NCI-H1417 (cell line): ENCODE measurements at places on chromosomes 5 and 9.
A peak's percentile ranks its signal among the peaks of the same experiment; 100 is the strongest.

DNA sequence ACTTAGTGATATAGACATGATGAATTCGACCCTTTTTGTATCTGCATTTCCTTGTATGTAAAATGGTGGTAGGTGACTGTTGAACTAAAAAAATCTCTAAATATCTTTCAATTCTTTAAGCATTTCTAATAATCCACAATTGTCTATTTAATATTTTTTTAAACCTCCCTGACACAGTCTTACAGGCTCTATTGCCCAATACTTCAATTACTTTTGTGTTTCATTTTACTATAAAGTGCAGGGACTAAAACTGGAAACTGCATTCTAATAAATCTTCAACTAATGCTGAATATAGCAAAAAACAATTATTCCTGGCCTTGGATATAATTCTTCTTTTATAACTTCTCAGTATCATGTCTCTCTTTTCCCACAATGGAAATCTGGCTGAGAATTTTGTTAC, 202.7 kb upstream of the PIK3R1 start:
- DNase-seq: no peak

GRCh38 chr5:39270225-39270848, 51.0 kb upstream of the FYB1 start:
- DNase-seq: no peak

GRCh38 chr9:121707477-121708424, 56.3 kb downstream of the DAB2IP start:
- DNase-seq: peak; percentile 63

- no peak for DNase-seq
These were observed 42.2 kb upstream of the RIOK2 start for GRCh38 chr5:97225222-97225621.

DNA sequence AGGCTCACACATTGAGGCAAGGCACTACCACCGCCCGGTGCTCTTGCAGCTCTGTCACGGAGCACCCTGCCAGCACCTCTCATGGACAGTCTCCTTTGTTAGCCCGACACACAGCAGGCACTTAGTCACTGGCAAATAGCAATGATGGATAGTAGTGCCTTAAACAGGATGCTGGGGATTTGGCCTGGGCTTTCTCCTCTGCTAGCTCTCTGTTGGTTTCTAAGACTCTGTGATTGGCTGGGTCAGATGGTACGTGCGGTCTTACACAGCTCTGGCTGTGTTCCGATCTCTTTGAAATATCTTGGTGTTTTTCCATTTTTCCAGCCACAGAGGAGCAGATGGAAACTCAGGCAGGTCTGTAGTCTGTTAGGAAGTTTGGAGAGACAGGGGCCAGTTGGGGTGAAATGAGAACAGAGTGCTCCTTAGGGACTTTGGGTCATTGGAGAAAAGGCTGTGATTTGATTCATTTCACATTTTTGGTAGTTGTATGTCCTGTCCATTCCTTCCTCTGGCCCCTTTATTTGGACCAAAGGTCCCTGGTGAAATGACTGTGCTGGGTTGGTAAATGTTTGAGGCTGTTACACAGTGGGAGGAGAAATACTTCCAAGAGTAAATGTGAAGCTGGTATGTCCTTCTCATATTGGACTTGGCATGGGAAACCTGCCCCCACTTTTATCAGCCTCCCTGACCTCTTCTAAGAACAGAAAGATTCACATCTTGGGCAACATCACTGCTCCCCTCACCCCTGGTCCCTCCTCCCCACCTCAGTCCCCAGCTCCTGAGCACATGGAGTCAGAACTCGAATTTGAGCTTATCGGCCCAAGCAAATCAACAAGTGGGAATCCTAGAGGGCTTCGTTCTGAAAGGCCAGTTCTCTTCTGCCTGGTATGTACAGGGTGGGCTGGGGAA, 3.4 kb downstream of the SMIM3 start:
- no peak for DNase-seq

GRCh38 chr9:134396825-134397224, 70.6 kb downstream of the RXRA start:
- no peak for DNase-seq

DNA sequence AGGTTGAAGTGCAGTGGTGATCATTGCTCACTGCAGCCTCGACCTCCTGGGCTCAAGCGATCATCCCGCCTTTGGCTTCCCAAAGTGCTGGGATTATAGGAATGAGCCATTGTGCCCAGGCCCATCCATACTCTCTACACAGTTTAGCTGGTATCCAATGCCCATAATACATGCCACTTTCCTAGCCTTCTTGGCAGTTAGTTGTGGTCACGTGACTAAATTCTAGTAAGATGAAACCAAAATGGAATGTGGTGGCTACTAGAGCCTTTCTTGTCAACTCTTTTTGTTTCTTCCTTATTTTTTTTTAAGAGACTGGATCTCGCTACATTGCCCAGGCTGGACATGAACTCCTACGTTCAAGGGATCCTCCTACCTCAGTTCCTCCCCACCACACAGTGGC, 15.3 kb upstream of the KIF27 start:
- DNase-seq: no peak

- no peak for DNase-seq
These were observed 102.0 kb downstream of the LPAR1 start for GRCh38 chr9:110936237-110936636.

DNA sequence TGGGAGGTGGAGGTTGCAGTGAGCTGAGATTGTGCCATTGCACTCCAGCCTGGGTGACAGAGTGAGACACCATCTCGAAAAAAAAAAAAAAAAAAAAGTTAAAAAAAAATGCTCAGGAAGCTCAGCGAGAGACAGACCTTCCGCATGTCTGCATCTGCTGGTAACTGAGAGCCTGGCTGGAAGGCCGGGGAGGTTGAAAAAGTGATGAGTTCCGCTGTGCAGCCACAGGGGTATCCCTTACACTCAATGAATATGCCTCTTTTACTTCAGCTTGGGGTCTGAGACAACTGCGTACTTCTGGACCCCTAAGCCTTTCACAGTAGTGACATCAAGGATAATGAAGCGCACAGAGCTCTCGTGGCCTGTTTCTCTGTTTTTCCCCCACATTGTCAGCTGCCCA, 179.9 kb upstream of the KLF4 start:
- DNase-seq: no peak

DNA sequence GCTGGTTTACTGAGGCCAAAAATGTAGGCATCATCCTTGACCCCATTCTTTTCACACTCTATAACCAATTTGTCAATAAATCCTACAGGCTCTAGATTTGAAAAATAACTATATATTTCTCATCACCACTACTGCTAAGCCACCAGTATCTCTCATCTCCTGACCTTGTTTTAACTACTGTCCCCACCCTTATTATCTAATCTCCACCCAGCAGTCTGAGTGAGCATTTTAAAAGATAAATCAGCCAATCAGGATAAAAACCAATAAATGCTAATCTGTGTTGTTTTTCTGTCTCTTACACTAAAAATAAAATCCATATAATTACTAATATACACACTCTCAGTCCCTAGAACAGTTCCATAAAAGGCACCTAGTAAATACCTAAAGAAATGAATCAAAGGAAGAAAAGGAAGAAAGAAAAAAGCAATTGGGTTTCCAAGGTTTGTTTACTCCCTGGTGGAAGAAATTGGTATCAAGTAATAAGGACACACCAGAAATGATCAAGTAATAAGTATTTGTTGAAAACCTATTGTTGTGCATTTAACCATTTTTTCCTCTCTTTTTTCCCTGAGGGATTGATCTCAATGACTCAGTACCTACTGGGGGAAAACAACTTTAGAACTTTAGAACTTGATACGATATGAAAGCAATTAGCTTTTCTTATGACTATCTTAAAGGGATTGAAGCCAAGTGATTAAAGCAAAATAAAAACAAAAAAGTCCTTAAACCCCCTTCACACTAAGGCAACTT, 19.3 kb downstream of the MRPS27 start:
- no peak for DNase-seq

DNA sequence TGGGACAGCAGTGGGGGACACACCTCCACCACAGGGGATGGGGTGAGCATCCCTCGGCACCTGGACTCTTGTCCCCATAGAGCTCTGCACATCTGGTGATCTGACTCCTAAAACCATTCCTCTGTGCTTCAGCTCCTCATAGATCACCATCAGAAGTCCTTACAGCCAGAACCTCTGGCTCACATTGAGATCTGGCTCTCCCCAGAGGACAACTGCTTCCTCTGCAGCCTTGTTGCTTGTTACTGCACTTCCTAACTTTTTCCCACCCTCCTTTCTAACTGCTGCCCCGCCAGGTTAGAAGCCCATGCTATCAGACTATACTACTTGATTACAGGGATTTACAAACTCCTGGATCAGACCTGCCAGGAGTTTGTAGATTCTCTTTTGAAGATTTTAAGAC, 64.5 kb downstream of the ARSB start:
- DNase-seq: no peak

DNA sequence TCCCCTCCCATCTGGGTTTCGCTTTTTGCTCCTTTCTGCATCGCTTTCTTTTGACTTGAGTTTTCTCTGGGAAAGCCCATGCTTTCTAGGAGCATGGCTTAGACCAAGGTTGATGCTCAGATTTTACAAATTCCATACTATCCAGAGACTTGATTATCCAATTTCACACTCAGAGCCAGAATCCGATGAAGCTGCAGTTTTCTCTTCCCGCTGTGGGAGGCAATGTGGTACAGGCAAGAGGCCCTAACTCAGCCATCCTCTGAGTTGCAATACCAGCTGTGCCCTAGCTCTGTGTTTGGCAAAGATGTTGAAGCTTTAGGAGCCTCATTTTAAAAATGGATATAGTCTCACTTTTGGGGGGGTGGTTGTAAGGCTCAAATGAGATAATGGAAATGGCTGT, 85.1 kb downstream of the BRINP1 start:
- no peak for DNase-seq

GRCh38 chr9:109213285-109214121, 46.5 kb upstream of the FRRS1L start:
- DNase-seq: peak; percentile 12

DNA sequence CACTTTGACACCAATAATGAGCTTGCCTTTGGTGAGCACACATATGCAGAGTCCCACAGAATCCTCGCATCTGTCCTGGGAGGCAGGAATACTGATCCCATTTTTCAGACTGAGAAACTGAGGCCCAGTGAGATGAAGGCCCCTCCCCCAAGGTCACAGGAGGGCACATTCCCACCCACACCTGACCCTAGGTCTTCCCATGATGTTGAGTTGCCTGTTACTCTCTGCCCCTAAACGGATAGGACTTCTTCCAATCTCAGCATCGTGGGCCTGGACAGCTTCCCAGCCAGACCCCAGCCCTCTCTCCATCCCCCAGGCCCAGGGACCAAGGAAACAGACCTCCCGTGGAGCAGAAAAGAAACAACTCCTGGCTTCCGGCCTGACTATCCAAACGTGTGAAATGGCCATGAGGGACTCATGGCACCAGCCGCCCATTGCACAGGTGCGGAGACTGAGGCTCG, 877 bp downstream of the SH3GLB2 start:
- DNase-seq: no peak

- no peak for DNase-seq
These were observed 93.4 kb downstream of the KCNIP1 start for GRCh38 chr5:170597109-170597751.

DNA sequence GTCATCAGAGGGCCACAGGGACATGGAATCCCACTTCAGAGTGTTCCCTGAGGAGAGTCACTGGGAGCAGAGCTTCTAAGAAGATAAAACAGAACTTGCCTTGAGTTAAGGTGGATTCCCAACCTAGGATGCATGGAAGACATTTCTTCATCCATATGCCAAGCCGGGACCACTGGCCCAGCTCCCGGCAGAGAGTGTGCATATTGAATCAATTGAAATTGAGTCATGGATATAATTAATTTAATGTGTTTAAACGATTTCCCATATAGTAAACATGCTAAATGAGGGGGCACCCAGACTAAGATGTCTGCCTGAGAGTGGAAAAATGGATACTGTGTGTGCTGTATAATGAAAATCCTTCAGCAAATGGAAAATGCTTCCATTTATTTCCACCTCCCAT, 194.4 kb upstream of the TBC1D2 start:
- no peak for DNase-seq

- DNase-seq: no peak
These were observed 62.1 kb downstream of the MTAP start for GRCh38 chr9:21864505-21864904.

DNA sequence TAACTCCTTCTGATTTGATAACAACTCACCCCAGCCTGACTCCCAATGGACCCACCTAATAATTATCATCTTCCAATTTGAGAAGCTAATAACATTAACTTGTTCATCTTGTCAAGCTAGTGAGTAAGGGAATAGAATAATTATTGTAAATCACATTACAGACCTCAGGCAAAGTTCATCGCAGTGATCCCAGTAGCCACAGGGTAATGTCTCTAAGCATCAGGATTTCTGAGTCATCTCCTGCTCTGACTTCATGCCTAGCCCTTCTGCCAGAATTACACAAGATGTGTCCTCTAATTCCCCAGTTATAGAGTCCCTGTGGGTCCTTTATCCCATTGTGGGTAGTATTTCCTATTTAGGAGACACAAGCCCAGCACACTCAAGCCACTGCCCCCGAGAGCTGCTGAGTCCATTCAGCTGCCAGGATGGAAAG, 365.7 kb downstream of the DEPDC1B start:
- no peak for DNase-seq

GRCh38 chr5:72386639-72387038, 66.5 kb downstream of the PTCD2 start:
- no peak for DNase-seq
